Right lung (tissue), 10 donors: ENCODE measurements at places on chromosomes 2 and 18.

GRCh38 chr2:128090575-128090944 lies 440 bp upstream of the UGGT1 start:
- no peak for DNase-seq

DNA sequence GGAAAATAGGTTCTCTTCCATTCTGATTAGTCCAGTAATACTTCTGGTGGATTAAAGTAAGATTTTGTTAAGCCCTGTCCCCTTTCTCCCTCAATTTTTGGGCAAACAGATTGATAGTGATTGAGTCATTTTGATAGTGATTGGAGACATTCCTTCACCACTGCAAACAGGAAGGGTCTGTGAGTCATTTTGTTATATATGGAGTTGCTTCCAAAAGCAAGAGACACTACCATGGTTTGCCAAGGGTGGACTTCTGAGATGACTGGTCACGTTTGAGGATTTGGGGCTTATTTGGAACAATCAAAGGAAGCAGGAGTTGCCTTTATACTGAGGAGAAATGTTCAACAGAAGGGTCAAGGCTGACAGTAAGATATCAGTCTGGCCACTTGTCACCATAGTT lies 249.9 kb downstream of the PARD3B start:
- no peak for DNase-seq

- no peak for DNase-seq
These were observed 83.2 kb downstream of the LAMA3 start for GRCh38 chr18:23772327-23773024.

GRCh38 chr18:36132756-36133155 lies 3.1 kb downstream of the ELP2 start:
- DNase-seq = no peak

GRCh38 chr2:216632952-216633615 lies at the start of gene IGFBP2:
TSS of gene IGFBP2 (plus strand) at chr2:216633420. CDS start at chr2:216633524, 104 bp downstream.
- DNase-seq = no peak

GRCh38 chr2:169069341-169069740 lies at the start of gene DHRS9:
TSS of gene DHRS9 (plus strand) at chr2:169069563. CDS start at chr2:169081582, 12,019 bp downstream.
- no peak for DNase-seq

DNA sequence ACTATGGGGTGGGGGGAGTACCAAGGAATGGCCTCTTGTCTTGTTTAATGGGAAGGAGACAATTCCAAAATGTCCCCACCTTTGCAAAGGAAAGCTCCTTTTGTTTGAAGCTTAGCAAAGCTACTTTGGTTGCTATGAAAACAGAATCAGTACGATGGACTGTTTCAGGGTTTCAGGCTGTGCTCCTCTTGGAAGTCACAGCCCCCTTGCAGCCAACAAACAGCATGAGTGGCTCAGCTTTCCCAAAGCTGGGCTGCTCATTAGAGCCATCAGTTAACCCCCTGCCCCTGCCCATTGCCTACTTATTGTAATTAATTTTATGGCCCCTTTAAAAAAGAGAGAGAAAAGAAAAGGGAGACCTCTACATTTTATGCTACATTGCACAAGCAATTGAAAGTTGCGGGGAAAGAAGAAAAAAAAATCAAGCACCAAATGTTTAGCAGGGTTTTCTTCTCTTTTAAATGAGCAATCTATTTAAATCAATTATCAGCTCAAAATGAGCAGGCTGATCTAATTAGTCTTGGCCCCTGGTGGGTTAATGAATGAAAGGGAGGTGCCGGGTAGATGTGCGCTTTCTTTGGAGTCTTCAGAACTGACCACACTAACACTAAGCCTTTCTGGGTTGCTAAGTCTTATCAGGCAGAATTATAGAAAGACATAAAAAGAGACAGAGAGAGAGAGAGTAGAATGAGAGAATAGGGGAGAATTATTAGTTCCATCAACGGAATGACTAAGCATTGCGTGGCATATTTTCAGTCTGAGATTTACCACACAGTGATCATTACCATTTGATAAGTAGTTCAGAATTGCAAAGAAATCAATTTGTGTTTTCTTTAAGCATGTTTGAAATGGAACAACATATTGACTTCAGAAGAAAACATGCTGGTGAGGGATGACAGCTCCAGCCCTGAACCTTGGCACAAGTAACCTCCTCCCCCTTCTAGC lies 284.9 kb downstream of the INSIG2 start:
- DNase-seq = no peak

GRCh38 chr2:160719116-160719515 lies 225.5 kb upstream of the RBMS1 start:
- no peak for DNase-seq

DNA sequence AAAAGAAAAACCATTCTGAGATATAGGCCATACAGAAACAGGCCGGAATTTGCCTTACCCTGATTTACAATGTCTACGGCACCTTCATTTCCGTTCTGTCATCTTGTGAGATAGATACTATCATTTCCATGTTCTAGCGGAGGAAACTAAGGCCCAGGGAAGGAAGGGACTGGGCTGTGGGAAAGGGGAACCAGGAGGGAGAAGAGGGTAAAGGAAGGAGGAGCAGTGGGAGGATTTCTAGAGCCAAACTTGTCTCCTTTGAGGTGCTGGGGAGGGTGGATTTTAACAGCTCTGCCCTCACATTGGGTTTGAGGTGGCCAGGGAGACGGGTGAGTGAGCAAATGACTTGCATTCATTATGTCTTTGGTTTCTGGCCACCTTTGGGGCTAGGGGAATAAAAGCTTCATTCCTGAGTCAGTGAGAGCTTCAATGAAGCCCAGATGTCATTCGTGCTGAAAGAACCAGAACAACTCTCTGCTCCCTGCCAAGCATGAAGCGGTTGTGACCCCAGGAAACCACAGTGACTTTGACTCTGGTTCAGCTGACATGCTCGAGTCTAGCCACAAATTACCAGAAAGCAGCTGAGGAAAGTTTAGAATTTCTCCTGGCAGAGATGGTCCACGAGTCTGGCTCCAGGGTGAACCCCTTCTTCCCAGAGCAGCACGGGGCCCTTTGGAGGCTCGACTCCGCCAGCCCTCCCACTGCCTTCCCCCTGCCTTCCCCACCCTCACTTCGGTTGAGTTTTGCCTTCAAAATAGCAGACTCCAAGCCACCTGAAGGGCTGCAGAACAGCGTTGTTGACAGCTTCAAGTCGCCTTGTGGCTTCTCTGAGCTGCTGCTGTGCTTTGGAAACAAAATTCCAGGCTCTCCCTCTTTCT lies 3.8 kb downstream of the ACTG2 start:
- DNase-seq = no peak

GRCh38 chr2:168970711-168971233 lies 60.4 kb downstream of the ABCB11 start:
- no peak for DNase-seq

- peak; percentile 46 for DNase-seq
These were observed 142.6 kb upstream of the CYP1B1 start for GRCh38 chr2:38218591-38218991.

DNA sequence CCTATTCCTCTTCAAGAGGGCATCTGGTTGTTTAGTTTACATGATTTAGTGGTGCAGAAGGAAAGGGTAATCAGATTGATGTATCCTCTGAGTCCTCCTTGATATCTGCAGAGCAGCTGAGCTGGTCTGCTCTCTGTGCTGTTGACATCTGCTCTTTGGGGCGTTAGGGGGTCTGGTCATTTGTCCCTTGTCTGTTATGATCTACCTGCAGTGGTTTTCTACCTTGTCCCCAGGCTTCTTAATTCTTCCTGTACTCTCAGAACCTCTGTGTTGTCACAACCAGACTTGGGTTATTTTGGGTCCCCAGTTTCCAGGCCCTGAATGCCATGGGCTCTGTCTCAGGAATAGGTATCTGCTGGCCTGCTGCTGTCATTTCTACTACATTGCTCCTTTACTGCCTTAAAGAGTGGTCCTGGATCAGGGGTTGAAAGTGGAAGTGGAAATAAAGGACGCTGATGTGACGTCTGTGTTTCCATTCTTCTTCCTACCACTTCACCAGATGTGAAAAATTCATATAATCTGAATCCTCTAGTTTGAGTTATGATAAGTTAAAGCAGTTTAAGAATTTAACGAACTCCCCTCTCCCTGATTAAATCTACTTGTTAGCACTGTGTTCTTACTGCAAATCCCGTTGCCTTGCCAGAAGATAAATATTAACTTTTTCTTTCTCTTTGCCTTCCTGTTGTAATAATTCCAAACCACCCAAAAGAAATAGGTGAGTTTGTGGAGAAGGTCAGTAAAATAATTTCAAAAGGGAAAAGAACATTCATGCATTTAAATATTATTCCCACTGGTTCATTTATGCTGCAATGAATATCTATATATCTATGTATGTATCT lies 16.6 kb upstream of the CPS1 start:
- DNase-seq = no peak

DNA sequence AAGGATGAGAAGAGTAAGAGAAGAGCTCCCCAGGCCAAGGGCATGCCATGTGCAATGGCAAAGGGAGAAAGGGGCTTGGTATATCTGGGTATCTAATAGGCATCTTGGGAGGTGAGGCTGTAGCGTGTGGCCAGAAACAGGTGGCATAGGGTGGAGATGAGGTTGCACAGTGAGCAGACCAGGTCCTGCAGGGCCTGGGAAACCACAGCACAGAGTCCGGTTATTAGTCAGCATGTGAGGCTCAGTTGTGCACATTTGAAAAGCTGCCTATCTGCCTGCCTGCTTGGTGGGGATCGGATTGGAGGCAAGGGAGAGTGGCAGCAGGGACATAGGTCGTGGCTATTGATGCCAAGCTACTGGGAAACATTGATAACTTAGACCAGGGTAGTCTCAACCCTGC lies 190.6 kb downstream of the TPGS2 start:
- no peak for DNase-seq

GRCh38 chr2:202400941-202401340 lies 24.8 kb downstream of the BMPR2 start:
- no peak for DNase-seq

DNA sequence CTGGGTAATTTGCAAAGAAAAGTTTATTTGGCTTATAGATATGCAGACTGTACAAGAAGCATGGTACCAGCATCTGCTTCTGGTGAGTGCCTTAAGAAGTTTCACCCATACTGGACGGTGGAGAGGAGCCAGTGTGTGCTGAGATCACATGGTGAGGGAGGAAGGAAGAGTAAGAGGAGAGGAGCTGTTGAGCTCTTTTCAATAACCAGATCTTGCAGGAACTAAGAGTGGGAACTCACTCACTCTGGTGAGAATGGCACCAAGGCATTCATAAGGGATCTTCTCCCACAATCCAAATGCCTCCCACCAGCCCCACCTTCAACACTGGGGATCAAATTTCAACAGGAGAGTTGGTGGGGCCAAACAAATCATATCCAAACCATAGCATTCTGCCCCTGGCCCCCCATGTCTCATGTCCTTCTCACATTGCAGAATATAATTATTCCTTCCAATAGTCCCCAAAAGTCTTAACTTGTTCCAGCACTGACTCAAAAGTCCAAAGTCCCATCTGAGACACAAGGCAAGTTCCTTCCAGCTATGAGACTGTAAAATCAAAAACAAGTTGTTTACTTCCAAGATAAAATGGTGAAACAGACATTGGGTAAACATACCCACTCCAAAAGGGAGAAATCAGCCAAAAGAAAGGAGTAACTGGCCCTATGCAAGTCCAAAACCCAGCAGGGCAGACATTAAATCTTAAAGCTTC lies 11.7 kb upstream of the TMEM37 start:
- no peak for DNase-seq

DNA sequence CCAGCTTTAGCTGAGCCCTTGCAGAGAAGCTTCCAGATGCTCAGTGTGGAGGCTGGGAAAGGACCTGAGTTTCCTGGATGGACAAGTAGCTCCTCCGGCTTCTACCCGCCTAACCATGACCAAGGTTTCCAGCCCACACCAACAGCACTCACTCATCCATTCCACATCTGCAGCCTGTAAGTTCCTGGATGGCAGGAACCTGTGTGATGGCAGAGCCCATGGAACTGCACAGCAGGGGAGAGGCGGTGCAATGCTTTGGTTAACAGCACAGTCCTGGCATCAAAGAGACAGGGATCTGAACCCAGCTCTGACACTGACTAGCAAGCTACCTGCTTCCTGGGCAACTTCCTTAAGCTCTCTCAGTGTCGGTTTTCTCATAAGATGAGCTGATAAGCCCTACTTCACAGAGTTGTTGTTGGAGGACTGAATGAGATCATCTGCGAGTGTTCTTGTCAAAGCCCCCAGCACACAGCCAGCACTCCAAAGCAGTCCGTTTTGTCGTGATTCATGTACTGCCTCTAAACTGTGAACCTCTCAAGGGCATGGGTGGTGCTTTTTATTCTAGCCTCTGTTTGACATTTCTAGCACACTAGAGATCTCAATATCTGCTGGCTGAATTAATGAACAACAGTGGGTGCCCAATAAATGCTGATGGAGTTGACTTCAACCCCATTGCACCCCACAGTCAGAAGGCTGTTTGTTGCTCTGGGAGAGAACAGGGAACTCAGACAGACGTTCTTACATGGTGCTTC lies 41.6 kb upstream of the OTOF start:
- no peak for DNase-seq

DNA sequence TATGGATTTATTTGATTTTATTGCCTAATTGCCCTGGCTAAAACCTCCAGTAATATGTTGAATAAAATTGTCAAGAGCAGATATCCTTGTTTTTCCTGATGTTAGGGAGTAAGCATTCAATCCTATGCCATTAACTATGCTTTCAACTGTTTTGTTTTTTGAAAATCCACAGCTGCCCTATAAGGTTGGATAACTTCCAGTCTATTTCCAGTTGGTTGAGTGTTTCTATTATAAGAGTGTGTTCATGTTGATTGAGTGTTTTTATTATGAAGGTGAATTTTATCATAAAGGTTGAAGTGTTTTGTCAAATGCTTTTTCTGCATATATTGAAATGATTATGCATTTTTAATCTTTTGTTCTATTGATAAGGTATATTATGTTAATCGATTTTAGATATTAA lies 149.9 kb upstream of the SCN7A start:
- DNase-seq = no peak

DNA sequence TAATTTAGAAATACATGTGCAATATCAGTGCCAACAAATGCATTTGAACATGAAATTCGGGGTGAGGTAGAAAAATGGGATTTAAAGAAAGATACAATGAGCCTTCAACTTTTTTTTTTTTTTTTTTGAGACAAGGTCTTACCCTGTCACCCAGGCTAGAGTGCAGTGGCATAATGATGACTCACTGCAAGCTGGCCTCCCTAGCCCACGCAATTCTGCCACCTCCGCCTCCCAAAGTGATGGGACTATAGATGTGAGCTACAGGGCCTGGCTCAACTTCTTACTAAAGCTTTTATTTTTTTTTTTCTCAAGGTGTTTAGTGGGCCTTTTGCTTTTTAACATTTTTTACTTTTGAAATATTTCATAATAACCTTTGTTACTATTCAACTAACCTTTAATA lies 365.6 kb downstream of the LRRTM4 start:
- DNase-seq = no peak

DNA sequence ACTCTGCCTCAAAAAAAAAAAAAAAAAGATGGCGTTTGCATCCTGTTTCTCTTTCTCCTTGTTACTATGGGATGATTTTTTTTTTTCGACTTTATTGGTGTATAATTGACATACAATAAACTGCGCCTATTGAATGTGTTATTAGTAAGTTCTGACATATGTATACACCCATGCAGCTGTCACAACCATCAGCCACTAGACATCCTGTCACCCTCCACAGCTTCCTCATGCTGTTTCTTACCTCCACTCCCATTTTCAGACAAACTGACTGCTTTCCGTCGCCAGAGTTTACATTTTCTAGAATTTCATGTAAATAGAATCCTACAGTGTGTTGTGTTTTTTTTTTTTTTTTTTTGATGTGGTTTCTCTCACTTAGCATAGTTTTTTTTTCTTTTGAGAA lies 27.9 kb downstream of the RRM2 start:
- no peak for DNase-seq

- DNase-seq = no peak
These were observed 120.4 kb downstream of the ACKR3 start for GRCh38 chr2:236689981-236690380.
